Stimulated activated CD4-positive, alpha-beta T cell treated with anti-CD3 and anti-CD28 coated beads, TNF-alpha, amount 100 ng/mL, for 24 hours (primary cell): ENCODE measurements at places on chromosomes 3 and 15.

GRCh38 chr3:124832782-124833709 lies 54.1 kb downstream of the ITGB5 start:
- DNase-seq: no peak

DNA sequence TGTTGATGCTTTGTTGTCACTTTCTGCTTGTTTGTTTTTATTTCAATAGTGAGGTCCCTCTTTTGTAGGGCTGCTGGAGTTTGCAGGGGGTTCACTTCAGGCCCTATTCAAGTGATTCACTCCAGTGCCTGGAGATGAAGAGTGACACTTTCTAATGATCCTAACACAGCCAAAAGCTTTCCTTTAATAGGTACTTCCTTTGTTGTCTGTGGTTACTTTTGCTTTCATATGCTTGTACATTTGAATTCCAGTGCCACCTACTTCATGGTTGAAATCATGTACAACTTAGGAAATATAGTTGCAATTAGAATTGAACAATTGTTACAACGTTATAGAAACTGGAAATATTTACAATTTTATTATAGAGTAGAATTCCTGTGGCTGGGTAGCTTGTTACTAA lies 466.8 kb upstream of the EPHA3 start:
- DNase-seq: no peak

GRCh38 chr3:10930666-10931040 lies 61.9 kb upstream of the SLC6A1 start:
- no peak for DNase-seq

GRCh38 chr3:172649987-172650386 lies 60.9 kb downstream of the NCEH1 start:
- no peak for DNase-seq

GRCh38 chr3:75192146-75192616 lies 471.9 kb upstream of the FRG2C start:
- peak; percentile 18 for DNase-seq

DNA sequence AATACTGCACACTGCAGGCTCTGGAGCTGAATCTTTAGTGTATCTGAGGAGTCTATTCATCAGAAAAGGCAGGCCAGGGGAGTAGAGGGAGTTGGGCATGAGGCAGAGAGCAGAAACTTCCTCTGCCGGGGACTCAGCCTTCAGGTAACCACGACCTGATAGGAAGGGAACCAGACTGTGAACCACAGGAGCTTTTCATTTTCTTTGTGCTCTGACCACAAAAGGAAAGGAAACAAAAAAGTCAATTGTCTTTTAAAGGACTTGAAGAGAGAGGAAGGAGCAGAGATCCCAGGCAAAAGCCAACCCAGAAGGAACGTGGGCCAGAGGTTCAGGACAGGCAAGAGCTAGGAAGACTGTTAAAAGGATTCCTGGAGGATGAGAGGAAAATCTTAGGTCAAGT lies 573.3 kb downstream of the EPHB1 start:
- no peak for DNase-seq

GRCh38 chr3:123792473-123793201 lies 91.5 kb downstream of the MYLK start:
- DNase-seq: no peak

- no peak for DNase-seq
Measured at GRCh38 chr15:31024330-31024729, 32.9 kb upstream of the MTMR10 start.

DNA sequence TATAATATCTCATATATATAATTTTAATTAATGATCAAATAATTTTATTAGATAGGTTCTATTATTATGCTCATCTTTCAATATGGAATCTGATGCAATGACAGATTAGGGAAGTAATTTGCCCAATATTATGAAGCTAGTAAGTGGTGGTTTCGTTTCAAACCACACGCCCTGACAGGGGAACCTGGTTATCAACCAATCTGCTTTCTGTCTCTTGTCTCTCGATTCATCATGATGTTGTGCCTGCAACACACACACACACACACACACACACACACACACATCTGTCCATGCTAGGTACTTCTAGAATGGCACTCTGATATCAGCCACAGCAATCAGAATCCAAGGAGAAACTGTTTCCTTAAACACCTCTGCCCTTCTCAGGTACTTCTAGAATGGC lies 128.4 kb downstream of the ZBBX start:
- DNase-seq: no peak

DNA sequence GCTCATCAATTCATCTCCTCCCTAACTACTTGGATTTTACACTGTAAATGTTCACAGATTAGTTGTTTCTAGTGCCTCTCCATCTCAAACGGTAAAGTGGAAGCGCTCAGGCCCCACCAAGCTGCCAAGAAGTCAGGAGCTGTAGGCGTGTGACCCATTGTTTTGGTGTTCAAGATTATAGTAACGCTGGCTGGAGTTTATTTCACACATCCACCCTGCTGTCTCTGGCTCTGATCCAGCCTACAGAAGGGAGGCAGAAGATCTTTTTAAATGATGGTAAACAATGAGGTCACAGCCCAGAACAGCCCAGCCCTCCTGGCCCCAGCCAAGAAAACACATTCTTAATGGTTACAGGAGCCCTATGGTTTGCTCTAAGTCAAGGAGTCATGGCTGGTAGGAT lies 25.7 kb upstream of the GALNT15 start:
- no peak for DNase-seq

GRCh38 chr3:167989999-167990398 lies 105.7 kb downstream of the GOLIM4 start:
- no peak for DNase-seq

DNA sequence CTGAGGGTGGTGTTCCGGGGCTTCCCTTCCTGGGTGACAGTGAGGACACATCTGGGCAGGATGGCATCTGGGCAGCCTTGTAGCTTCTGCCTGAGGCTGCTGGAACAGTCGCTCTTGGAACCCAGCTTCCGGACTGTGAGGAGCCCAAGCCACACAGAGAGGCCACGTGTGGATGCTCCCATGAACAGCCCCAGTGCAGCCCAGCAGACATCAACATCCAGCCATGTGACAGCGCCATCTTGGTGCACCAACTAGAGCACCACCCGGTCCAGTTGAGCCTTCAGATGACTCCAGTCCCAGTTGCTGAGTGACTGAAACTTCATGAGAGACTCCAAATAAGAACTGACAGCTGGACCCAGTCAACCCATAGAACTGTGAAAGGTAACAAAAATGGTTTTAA lies 15.5 kb upstream of the CTSH start:
- no peak for DNase-seq
